Psoas muscle (tissue), 8 donors: ENCODE measurements at places on chromosomes 12 and 14. TPM values are rescaled to one million over a fixed set of nuclear protein-coding genes. Genes with fewer than 3 reads are reported as not detected.

The DIO3 gene
- 1.2 TPM for total RNA-seq

The EIF2S3B gene
- 0.24 TPM for total RNA-seq

The SSTR1 gene
- total RNA-seq = 0.60 TPM

The RTN1 gene
- 0.74 TPM for total RNA-seq

The CFAP54 gene
- total RNA-seq = 0.13 TPM

The CLEC2A gene
- total RNA-seq = not detected

The AKT1 gene
- 56.1 TPM for total RNA-seq

The SLC41A2 gene
- 0.80 TPM for total RNA-seq

The GPR68 gene
- 0.08 TPM for total RNA-seq

The SOAT2 gene
- total RNA-seq = not detected

The NOS1 gene
- total RNA-seq = 12.1 TPM

The CLEC12A gene
- total RNA-seq = 0.52 TPM

The RPL10L gene
- total RNA-seq = not detected

The OR4E2 gene
- not detected for total RNA-seq

The HSPA2 gene
- total RNA-seq = 65.6 TPM

The CEP83 gene
- 6.9 TPM for total RNA-seq

The FRMD6 gene
- 9.8 TPM for total RNA-seq

The STYK1 gene
- 0.06 TPM for total RNA-seq

The LALBA gene
- total RNA-seq = not detected

The P2RX4 gene
- 1.5 TPM for total RNA-seq

The CEBPE gene
- total RNA-seq = 0.22 TPM

The OR6C2 gene
- total RNA-seq = not detected

The FAM181A gene
- total RNA-seq = not detected

The SERPINA3 gene
- 229 TPM for total RNA-seq

The TAMALIN gene
- total RNA-seq = 10.8 TPM

The FOXM1 gene
- total RNA-seq = 0.59 TPM

The CCDC91 gene
- 47.2 TPM for total RNA-seq

The IKBIP gene
- 3.6 TPM for total RNA-seq

The LAG3 gene
- total RNA-seq = not detected

The KCNC2 gene
- not detected for total RNA-seq

The KLRB1 gene
- total RNA-seq = not detected

The GCH1 gene
- total RNA-seq = 1.4 TPM

The DBX2 gene
- total RNA-seq = not detected

The TCTN2 gene
- total RNA-seq = 2.4 TPM

The FCF1 gene
- 33.5 TPM for total RNA-seq

The BDKRB2 gene
- 0.56 TPM for total RNA-seq

The CLEC4E gene
- total RNA-seq = 1.1 TPM

The SERPINA12 gene
- not detected for total RNA-seq

The TAS2R20 gene
- 0.21 TPM for total RNA-seq

The AQP2 gene
- total RNA-seq = not detected

The AREL1 gene
- 15.4 TPM for total RNA-seq

The UNC79 gene
- 0.88 TPM for total RNA-seq

The PAH gene
- total RNA-seq = not detected

The BEST3 gene
- 181 TPM for total RNA-seq

The TMEM132C gene
- 0.32 TPM for total RNA-seq

The ALDH2 gene
- total RNA-seq = 135 TPM

The GRIP1 gene
- 3.7 TPM for total RNA-seq
